ENCODE measurements at places on chromosomes 2 and 18. TPM values are rescaled to one million over a fixed set of nuclear protein-coding genes. Genes with fewer than 3 reads are reported as not detected.

GRCh38 chr2:210635257-210635656 lies 78.9 kb downstream of the CPS1 start:
- DNase-seq, result no peak

GRCh38 chr18:62938006-62938405 lies 222.7 kb downstream of the PHLPP1 start:
- no peak for DNase-seq

- DNase-seq, result no peak
These were observed 769.6 kb upstream of the CRIM1 start for GRCh38 chr2:35585972-35586371.

DNA sequence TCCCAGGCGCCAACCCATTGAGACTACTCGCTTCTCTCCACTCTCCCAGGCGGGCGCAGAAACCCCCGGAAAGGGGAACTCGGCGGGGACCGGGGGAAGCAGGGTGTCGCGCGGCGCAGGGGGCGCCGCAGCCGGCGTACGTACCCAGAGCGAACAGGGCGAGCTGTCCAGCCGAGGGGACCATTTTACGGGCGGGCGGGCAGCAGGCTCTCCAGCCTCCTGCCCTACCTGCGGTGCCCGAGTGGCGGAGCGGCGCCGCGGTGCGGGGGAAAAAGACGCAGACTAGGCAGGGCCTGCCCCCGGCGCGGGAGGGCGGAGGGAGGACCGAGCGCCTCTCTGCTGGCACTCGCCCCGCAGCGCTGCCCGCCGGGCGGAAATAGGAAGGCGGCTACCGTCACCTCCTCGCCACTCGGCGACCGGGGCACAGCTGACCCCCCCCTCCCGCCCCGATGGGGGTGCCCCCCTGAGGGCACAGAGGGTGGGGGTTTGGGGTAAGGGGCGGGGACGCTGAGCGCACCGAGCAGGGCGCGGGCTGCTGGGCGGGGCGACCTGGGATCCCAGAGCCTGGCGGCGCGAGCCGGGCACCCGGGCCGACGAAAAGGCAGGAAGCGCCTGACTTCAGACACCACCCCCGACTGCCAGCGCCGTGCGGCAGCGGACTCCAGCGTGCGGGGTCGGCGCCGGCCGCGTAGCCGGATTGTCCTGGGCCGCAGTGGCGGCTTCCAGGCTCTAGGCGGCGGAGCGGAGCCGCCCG lies at the start of gene TGFA:
Gene TGFA, minus strand, starts transcription at position 243 of the 754 bp plus-strand sequence. Its CDS starts 59 bp downstream, at position 184.
- peak; percentile 66 for DNase-seq

GRCh38 chr2:194445226-194445625 lies 1211.8 kb upstream of the SLC39A10 start:
- DNase-seq, result no peak

- no peak for DNase-seq
These were observed 90.0 kb downstream of the MBP start for GRCh38 chr18:77042583-77042982.

GRCh38 chr2:218927422-218927821 lies 32.0 kb upstream of the CDK5R2 start:
- DNase-seq, result no peak

- DNase-seq, result no peak
These were observed 134.2 kb downstream of the CDCA7 start for GRCh38 chr2:173488861-173489260.

- no peak for DNase-seq
These were observed 593 bp downstream of the SP140L start for GRCh38 chr2:230327418-230328154.

- DNase-seq, result no peak
These were observed 39.5 kb downstream of the TMEM247 start for GRCh38 chr2:46518861-46519260.

DNA sequence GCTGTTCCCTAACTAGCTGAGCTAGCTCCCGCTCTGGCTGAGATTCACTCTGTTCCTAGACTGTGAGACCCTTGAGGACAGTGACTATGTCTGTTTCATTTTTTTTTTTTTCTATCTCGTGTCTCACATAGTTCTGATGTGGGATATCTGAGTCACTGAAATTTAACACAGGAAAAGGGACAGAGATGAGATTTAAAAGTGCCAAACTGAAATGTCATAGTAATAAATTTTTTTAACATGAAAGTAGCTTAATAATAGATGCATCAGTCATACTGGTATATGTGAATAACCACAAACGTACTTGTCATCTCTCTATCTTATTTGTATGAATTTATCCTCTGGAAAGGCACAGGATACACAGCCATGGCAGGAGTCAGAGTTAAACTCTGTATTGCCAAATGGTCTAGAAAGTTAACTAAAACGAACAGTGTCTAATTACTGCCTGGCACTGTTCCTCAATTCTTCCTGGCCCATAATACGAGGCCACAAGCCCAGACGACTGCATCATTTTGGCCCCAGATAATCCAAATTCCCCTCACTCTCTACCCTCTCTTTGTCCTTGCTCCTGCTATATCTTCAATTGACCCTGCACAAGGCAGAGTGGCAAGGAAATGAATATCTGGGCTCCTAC lies 87.5 kb downstream of the SATB2 start:
- no peak for DNase-seq

DNA sequence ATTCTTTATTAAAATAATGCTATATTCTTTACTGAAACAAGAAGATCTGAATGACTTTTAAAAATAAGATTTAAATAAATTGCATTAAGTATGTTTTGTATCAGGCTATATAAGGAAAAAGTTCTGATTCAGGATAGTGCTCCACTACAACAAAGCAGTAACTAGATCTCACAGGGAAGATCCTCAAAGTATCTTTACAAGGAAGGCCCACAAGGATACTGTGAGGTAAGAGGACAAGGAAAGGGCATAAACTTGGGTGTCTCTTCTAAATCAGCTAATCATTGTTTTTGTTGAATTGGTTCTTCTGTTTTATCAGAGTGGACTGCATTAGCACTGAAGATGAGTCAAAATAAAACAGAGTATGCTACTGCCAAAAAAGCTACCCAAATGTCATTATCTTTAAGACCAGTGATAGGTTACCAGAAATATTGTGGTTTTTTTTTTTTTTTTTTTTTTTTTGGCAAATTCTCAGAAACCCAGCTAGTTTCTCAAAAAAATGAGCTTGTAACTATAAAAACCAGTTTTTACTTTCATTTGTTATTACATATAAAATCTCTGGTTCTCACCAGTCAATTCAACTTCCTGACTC lies 160.9 kb downstream of the BAZ2B start:
- DNase-seq, result no peak

The CTAGE1 gene
- not detected for total RNA-seq

The ZNF519 gene
- total RNA-seq, result 40.4 TPM

The DSC3 gene
- total RNA-seq, result 3.7 TPM

The TMEM247 gene
- not detected for total RNA-seq

The DSG4 gene
- not detected for total RNA-seq

The SLC35G4 gene
- total RNA-seq, result not detected

The EHD3 gene
- 12.0 TPM for total RNA-seq

The CNPPD1 gene
- total RNA-seq, result 32.9 TPM

The EVA1A gene
- total RNA-seq, result 4.3 TPM

The DNER gene
- 14.6 TPM for total RNA-seq
